ENCODE measurements at places on chromosomes 2 and 18.

DNA sequence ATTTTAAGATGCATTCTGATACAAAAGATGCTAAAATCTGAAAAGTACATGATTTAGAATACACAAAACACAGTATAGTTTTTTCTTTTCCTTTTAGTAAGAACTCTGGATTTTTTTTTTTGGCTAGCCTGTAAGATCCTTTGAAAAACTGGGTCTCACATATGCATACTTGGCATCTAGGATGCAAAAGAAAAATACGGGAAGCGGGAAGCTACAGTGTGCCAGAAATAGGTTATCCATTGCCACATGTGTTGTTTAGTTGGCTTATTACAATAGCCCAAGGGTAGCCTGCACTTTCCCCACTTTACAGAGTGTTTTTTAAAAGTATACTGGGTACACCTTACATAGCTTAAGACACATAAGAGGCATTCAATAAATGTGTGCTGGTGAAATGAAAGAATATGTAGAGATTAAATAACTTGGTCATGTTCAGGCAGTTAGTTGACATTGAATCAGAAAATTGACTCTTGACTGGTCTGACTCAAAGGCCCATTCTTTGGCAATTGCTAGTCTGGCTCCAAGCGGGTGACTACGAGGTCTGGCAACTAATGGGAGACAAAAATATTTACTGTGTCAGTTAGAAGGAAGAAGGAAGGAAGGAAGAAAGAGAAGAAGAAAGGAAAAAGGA, 286.8 kb upstream of the TRIB2 start:
- no peak for DNase-seq

- no peak for DNase-seq
Measured at GRCh38 chr2:61471905-61472805, 1.3 kb upstream of the USP34 start.

DNA sequence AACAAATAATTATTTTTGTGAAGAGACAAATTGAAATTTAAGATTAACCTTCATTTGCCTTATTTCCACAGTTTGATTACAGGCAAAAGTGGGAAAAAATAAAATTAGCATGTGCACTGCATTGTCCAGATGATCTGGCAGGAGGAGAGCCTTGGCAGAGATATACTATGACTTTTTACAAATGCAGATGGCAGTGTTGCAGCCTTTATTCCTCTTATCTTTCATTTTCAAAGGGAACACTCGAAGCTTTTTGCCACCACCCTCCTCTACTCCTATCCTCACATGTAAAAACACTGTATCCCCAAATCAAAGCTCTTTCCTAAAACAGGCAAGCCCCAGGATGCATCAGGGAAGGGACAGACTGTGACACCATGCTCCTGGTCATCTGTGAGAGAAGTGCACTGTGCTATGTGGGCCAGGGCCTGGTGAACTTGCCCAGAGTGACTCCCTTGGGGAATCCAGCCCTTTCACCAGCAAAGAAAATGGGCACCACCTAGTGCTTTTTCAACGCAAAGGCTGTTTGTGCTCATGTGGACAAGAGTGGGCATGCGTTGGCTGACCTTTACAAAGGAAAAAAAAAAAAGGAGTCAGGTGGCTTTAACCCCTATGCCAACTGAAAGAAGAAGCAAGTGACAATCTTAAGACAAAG, 74.7 kb upstream of the ETAA1 start:
- DNase-seq = peak; percentile 40

DNA sequence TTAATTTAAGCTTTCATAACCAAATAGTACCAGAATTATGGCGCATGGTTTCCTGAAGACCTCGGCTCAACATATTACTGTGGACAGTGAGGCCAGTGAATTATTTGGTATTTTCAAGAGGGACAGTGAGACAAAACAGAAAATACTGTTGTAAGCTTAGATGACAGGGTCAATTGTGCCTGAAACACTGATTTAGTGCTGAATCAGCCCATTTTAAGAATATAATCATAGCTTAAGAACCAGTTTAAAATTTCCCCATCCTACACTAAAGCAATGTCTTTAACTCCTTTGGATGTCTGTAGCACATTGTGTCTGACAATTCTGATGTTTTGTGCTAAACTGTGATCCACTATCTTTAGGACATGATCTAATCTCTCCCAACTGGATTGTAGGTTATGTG, 4.6 kb downstream of the ITGA6 start:
- no peak for DNase-seq

DNA sequence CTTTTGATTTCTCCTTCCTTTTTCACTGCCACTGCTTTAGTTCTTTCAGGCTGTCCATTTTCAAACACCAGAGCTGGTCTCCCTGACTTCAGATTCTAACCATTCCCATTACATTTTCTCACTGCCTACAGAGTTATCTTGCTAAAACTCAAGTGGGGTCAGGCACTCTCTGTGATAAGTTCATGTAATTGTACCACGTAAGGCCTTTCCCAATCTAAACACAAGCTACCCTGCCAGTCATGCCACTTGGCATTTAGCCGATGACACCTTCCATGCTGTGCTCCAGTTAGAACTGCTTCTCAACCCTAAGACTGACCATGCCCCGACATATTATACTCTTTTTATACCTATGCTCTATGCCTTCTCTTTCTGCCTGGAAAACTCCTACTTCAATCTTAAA, 592.4 kb downstream of the DPP10 start:
- no peak for DNase-seq

DNA sequence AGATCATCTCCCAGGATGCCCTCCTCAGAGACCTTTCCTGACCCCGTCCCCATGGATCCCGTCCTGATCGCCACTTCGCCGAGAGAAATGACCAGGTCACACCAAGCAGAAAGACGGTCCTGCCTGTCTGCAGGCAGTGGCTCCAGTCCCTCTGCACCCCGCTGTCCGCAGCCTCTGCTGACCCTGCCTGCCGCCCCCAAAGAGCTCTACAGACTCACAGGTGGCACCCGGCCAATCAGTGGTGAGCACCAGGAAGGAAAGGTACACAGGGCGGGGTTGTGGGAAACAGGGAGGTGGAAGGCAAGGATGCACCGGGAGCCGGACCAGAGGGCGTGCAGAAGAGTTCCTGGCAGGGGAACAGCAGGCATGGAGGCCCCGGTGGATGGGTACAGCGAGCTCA, 94.8 kb downstream of the NDUFA10 start:
- DNase-seq = peak; percentile 22
